ENCODE measurements at places on chromosomes 6 and 20.

DNA sequence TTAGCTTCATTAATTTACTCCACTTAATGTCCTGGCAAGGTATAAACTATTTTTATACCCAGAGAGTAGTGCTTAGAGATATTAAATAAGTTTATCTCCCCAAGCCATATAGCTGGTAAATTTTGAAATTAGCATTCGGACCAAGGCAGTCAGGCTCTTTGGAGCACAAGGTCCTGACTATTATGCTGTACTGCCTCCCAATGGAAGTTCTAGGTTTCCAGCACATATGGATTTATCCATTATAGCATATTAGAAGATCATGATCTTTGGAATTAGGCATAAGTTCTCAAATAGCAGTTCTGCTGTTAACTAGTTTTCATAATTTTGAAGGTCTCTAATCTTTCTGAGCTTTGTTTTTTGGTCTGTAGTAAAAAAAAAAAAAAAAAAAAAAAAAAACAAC is 835.3 kb upstream of the EPHA7 start:
- DNase-seq: no peak

GRCh38 chr20:2006452-2007361 is 12.8 kb upstream of the PDYN start:
- DNase-seq: no peak

GRCh38 chr6:39059496-39060310 is 11.1 kb downstream of the GLP1R start:
- no peak for DNase-seq

- DNase-seq: no peak
These were observed 1019.5 kb upstream of the CITED2 start for GRCh38 chr6:140393665-140394540.

- no peak for DNase-seq
These were observed 86.6 kb downstream of the SESN1 start for GRCh38 chr6:109008054-109008453.

DNA sequence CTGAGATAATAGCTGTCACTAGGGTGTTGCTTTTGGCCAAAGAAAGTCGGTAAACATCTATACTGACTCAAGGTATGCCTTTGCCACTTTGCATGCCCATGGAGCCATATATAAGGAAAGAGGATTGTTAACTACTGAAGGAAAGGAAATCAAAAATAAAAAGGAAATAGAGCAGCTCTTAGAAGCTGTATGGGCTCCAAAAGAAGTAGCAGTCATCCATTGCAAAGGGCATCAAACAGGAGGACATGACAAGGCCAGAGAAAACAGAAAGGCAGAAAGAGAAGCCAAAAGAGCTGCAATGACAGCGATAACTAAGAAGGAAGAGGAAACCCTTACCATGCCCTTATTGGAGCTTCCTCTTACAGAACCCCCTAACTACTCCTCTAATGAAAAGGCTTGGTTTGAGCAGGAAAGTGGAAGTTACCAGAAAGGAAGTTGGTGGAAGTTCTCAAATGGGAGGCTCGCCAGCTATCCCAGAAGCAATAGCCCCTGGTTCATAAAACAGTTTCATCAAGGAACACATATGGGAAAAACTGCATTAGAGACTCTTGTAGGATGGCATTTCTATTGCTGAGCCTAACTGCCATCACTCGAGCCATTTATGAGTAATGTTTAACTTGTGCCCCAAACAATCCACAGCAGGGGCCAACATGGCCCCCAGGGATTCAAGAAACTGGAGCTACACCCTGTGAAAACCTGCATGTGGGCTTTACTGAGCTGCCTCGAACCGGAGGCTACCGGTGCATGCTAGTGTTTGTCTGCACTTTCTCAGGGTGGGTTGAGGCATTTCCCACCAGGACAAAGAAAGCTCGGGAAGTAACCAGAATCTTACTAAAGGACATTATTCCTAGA is 7.0 kb downstream of the IL22RA2 start:
- no peak for DNase-seq

DNA sequence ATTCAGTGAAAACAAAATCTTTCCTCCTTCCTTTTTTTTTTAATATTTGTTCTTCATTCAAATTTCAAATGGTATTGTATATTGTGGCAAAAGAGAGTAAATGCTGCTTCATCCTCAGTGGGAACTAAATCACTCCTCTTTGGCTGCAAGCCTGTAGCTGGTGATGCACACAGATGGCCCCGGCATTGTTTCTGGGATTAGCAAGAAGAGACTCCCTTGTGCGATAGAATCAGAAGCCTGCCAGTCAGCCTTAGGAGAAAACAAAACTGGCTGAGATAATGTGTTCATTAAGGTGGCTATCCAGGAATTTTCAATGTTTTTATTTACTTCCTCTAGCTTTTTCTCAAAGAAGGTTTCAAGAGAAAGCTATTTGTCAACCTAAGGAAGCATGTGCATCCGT is 20.7 kb upstream of the ELOVL2 start:
- DNase-seq: no peak

GRCh38 chr20:34269996-34270627 is 28.9 kb downstream of the ASIP start:
- DNase-seq: no peak

- DNase-seq: no peak
These were observed 21.0 kb downstream of the COL9A1 start for GRCh38 chr6:70281923-70282311.

GRCh38 chr6:43334466-43335095 is 26.0 kb upstream of the CRIP3 start:
- no peak for DNase-seq

Measured in mesothelial cell of epicardium (in vitro differentiated cells).